ENCODE measurements at places on chromosomes 11 and 22.

GRCh38 chr11:1410366-1411291 is 20.9 kb downstream of the BRSK2 start:
- H3K4me3 ChIP-seq, result no peak overlapping the region
- no peak for DNase-seq
- no peaks in the 10 kb centered on the region for H3K4me1 ChIP-seq
- no peak overlapping the region for H3K27ac ChIP-seq
- no peaks in the 10 kb centered on the region for H3K36me3 ChIP-seq

DNA sequence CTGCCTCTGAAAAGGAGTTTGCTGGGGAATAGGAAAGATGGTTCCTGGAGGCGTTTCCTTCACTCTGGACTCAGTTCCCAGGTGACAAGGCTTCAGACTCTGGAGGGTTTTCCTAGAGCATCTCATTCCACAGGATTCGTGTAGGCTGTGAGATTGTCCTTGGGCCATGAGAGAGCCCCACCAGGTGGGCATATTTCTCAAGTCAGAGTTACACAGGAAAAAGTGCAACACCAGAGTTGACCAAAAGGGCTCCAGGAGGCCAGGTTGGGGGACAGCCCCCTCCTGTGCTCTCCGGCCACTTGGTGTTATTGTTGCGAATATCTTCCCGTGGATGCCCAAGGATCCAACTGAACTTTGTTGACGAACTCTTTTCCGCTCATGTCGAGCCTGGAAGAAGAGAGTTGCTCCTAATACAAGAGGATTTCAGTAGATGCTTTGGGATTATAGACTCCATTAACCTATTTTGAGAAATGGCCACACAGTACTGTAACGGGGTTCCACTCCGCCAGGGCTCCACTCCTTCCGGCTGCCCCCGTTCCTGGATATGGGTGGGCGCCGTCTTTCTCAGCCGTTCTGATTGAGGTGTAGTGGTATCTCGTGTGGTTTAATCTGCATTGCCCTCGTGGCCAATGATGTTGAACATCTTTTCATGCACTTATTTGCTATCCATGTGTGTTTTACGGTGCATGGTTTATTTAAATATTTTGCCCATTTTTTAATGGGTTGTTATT is 580.3 kb downstream of the BRD1 start:
- no peaks in the 10 kb centered on the region for H3K36me3 ChIP-seq
- no peak overlapping the region for H3K4me3 ChIP-seq
- DNase-seq, result no peak
- no peaks in the 10 kb centered on the region for H3K4me1 ChIP-seq
- H3K27me3 ChIP-seq, result no peaks in the 10 kb centered on the region

GRCh38 chr11:1168721-1169161 is 11.0 kb downstream of the MUC5AC start:
- H3K36me3 ChIP-seq, result no peaks in the 10 kb centered on the region
- H3K4me1 ChIP-seq, result no peaks in the 10 kb centered on the region
- no peak for DNase-seq
- no peak overlapping the region for H3K4me3 ChIP-seq
- no peaks in the 10 kb centered on the region for H3K27me3 ChIP-seq
- H3K27ac ChIP-seq, result no peak overlapping the region

GRCh38 chr11:12179531-12179930 is 69.1 kb downstream of the MICAL2 start:
- H3K27ac ChIP-seq, result no peak overlapping the region
- no peaks in the 10 kb centered on the region for H3K27me3 ChIP-seq
- no peak for DNase-seq
- H3K36me3 ChIP-seq, result no peaks in the 10 kb centered on the region
- no peak overlapping the region for H3K4me3 ChIP-seq

DNA sequence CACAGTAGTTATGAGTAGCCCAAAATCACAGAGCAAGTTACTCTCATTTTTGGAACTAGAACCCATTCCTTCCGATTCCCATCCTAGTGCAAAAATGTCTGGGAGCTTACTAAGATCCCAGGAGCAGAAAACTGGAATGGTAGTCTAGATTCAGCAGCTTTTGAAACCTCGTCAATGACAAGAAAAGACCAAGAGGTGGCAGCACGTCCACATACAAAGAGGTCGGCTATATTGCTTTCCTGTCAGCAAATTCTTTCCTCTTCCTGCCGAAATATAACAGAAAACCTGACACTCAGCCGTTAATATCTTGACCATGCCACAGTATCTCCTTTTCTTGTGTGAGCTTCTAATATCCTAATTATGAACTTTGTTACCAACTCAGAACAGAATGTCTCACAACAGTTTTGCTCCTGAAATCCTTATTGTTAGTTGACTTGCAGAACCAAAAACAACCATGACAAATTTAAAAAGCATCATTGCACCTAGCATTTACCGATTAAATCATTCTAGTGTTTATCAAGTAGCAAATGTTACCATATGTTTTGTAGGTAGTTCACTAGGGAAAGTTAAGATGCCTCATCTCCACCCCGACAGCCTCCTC is 92.8 kb upstream of the OR9G4 start:
- H3K36me3 ChIP-seq, result no peaks in the 10 kb centered on the region
- H3K27ac ChIP-seq, result no peak overlapping the region
- H3K4me1 ChIP-seq, result no peaks in the 10 kb centered on the region
- no peaks in the 10 kb centered on the region for H3K27me3 ChIP-seq
- no peak overlapping the region for H3K4me3 ChIP-seq

- no peaks in the 10 kb centered on the region for H3K27me3 ChIP-seq
- no peaks in the 10 kb centered on the region for H3K36me3 ChIP-seq
- no peak for DNase-seq
These were observed 109.7 kb upstream of the OR9Q1 start for GRCh38 chr11:57913715-57914704.

GRCh38 chr11:93278976-93279375 is 51.6 kb upstream of the DEUP1 start:
- DNase-seq, result no peak
- H3K36me3 ChIP-seq, result no peaks in the 10 kb centered on the region
- no peaks in the 10 kb centered on the region for H3K4me1 ChIP-seq
- no peak overlapping the region for H3K27ac ChIP-seq

- H3K27ac ChIP-seq, result no peak overlapping the region
- no peaks in the 10 kb centered on the region for H3K4me1 ChIP-seq
- H3K4me3 ChIP-seq, result no peak overlapping the region
- no peaks in the 10 kb centered on the region for H3K27me3 ChIP-seq
These were observed 142.1 kb upstream of the B3GAT1 start for GRCh38 chr11:134554106-134554505.

GRCh38 chr22:22565981-22566380 is 6.9 kb upstream of the PRAME start:
- no peak for DNase-seq
- H3K27ac ChIP-seq, result no peak overlapping the region
- no peaks in the 10 kb centered on the region for H3K36me3 ChIP-seq
- no peak overlapping the region for H3K4me3 ChIP-seq

All from CD8-positive, alpha-beta memory T cell (primary cell).